ENCODE measurements at places on chromosomes 3 and 15.
A peak's percentile ranks its signal among the peaks of the same experiment; 100 is the strongest.

DNA sequence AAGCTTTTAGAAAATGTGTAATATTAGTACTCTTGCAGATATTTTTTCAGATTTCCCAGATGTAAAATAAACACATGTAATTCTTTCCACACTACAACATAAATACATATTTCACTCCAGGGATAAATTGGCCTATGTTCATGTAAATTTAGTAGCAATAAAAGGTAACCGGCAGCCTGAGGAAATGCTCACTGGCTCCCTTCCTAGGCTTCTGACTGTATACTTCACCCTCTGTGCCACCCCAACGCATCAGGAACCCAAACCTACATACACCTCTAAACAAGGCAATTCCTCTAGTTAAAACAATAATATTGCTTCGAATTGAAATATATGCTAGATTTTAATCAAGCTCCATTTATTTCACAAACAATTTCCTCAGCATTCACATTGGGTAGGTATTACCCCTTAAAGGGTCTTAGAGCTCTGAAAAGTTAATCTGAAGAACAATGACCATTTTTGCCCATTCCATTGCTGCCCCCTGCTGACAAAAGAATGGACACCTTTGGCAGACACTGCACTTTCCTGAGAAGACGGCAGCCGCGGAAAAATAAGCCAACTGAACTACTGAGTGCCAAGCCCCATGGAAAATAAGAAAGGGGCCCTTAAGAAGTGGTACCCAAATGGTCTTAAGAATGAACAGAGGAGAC is 212.5 kb downstream of the OSBPL10 start:
- DNase-seq: peak; percentile 36

DNA sequence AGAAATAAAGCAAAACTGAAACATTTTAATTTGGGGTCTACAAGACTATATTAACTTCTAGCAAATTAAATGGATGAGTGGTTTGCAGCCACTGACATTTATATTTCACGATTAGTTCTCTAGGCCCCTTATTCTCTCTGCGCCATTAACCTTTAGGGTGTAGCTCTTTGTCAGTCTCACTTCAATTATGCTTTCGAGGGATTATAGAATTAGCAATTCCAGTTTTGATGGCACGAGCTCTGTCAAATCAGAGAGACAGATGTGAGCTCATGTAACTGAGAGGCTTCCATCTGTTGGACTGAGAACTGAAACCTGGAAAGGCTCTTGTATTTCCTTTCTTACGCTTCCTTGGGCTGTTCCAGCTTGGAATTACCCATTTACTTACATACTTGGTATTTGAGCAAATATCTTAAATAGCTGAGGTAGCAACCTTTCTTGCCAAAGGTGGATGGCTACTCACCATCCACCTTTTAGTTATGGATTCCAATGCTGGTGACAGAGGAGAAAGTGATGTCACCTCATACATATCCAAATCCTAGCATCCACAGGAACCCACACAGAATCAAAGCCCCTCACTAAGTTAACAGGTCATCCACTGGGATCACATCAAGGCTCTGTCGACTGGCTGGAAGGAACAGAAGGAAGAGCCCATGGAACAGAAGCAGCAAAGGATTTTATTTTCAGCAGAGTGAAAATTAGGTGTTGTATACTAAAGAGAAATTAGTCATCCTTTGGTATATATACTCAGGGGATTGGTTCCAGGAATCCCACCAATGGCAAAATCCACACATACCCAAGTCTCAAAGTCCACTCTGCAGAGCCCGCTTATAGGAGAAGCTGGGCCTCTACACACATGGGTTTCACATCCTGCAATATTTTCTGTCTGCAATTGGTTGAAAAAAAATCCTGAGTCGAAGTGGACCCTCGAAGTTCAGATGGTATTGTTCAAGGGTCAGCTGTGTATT is 20.8 kb downstream of the VGLL4 start:
- DNase-seq: no peak

GRCh38 chr15:53251996-53252395 is 461.9 kb upstream of the ONECUT1 start:
- no peak for DNase-seq

DNA sequence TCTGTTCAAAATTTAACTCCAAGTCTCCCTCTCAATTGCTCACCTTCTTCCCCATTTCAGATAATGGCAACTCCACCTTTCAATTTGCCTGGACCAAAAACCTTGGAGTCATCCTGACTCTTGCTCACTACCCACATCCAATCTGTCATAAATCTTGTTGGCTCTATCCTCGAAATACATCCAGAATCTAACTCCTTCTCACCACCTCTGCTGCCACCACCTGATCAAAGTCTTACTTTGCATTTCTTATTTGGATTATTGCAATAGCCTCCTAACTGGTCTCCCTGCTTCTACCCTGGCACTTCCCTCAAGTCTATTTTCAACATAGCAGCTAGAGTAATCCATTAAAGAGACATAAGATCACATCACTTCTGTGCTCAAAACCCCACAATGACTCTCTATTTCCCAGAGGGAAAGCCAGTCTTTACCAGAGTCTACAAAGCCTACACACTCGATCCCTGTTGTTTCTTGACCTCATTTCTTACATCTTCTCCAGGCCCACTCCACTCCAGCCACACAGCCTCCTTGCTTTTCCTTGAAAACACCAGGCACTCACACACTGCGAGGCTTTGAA is 86.6 kb downstream of the GPR156 start:
- no peak for DNase-seq

GRCh38 chr3:31297726-31298298 is 234.9 kb upstream of the STT3B start:
- no peak for DNase-seq

DNA sequence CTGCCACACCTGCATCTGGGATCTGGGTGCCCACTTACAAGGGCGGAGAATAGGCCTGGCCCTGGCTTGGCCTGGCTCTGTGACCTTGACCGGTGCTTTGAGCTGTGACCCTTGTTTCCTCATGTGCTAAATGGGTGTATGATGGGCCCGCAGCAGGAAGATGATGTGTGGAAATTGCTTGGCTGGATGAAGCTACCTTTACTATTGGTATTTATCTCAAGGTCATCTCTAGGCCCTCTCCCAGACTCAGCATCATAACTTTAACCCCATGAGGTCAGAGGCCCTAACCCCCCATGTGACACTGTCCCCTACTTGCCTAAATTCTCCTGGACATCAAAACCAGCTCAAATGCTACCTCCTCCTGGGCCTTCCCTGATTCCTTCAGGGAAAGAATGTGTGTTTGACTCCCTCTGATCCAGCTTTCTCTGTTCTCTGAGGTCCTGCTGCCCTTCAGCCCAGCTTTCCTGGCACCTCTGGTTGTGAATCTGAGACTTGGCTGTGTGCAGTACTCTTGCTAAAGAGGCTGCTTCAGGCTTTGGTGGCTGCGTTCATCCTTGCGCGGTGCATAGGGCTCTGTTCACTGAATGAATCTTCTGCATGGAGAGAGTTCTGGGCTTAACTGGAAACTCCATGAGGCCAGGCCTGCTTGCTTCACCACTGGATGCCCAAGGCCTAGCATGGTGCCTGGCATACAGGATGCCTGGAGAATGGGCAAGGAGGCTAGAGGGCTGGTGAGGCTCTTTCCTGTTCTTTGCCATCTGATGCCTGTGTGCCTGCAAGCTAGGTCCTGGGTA is 25.2 kb upstream of the SLC6A6 start:
- DNase-seq: no peak

DNA sequence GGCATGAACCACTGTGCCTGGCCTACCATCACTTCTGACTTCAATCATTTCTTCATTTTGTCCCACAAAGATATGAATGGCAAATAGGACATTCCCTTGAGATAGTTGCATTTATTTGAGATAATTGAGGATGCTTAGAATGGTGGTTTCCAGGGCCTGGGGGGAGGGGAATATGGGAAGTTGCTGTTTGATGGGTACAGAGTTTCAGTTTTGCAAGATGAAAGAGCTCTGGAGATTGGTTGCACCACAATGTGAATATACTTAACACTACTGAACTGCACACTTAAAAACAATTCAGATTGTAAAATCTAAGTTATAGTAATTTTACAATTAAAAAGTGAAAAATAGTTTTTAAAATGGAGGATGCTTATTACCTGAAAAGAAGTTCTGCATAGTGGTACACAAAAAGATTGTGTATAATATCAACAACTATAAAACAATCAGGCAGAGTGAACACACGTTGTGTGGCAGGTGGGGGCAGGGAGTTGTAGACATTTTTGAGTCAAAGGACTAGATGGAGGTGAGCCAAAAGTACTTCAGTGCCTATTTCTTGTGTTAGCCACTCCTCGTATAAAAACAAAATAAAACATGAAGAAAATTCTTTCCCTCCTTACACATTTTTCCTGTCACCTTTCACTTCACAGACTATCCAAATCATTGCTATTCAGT is 18.5 kb upstream of the RIOX2 start:
- DNase-seq: no peak

- DNase-seq: no peak
Observed at GRCh38 chr3:194181612-194182529, 45.9 kb downstream of the HES1 start.

DNA sequence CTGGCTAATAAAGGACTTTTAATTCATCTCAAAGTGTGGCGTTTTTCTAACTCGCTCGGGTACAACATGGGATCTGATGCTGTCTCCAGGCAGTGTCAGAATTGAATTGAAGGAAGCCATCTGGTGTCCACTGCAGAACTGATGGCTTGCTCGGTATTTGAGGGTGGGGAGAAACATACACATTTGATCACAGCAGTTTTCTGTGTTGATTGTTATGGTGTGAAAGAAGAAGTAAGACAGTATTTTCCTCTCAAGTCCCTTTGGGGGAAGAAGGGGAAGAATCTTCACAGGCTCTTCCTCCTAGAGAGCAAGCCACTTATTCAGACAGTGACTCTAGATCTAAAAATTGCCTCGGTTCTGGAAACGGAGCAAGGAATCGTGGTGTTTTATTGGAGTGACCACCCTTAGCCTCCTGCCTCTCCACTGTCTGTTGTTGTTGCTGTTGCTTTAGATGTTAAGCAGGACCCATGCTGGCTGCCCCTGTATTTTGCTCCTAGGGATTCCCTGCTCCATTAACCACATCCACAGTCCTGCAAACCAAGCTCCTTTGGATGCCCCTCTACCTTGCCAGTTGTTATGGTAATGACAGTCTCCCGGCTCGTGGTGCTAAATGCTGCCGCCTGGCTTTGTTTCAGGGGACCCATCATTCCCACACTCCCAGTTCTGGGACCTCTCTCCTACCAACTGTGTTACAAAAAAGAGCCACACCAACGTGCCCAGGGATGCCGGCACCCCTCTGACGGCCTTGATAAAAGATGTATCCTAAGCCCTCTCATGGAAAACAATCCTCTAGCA is 15.3 kb upstream of the MCCC1 start:
- DNase-seq: no peak

GRCh38 chr3:87462228-87462627 is 185.8 kb upstream of the POU1F1 start:
- no peak for DNase-seq

GRCh38 chr3:100316641-100317069 is 17.9 kb upstream of the NIT2 start:
- peak; percentile 34 for DNase-seq

DNA sequence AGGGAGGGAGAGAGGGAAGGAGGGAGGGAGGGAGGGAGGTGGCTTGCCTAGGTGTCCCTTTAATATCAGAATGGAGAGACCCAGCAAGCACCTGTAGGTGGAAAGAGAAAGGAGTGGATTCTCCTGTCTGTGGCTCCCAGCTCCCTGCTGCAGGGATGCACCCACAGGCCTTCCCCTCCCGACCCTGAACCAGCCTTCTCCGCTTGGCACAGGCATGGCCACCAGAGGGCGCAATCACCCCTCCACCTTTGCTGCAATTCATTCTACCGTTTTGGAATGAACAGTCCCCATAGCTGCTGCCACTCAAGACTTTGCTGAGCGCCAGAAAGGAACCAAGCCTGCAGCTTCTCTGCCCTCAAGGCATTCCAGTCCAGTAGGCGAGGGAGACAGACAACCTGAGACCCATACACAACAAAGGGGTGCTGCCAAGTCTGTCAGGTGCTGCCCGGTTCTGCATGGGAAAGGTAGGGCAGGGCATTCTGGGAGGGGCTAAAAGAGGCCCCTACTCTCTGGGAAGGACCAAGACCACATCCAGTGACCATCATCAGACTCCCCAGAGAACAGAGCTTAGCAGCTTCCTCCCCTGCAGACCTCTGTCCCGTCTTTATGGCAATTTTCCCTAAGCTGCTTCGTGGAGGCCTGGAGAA is 4.9 kb downstream of the TLR9 start:
- no peak for DNase-seq

GRCh38 chr3:178385280-178385952 is 150.8 kb upstream of the KCNMB2 start:
- DNase-seq: peak; percentile 32

GRCh38 chr3:82130046-82130445 is 368.6 kb upstream of the GBE1 start:
- no peak for DNase-seq

DNA sequence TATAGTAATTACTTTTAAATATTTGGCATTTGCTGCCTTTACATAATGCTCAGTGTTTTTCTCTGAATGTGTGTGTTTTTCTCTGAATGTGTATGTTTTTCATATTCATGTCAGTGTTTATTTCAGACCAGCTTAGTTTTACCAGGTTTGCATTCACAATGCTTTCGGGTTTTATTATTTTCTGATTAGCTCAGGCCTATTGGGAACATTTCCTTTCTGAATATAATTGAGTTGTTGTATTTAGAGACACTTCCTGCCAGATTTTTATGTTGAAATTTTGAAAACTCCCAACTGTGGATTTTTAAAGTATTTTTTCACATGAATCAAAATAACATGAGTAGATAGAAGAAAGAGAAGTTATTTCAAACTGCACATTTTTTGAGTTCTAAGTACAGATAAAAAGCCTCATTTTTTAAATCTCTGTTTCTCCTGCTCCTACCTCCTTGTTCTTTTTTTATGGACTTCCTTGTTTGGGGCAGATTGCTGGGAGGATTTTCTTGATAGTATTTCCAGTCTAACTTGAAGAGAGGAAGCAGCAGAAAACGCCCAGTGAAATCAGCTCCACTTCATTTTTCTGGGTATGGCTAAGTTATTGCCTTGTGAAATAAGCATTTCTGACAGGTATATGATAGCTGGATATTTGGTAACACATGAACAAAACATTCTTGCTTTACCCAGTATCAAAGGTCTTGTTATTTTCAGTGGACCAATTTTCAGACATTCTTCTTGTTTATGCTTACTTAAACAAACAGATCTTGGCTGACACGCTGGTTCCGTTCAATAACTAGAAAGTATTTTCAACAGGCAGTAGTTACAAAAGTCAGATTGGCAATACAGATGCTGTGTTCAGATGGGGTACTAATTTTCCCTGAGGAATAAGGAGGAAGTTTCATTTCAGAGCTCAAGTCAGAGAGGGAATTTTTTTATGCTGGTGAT is 70.7 kb downstream of the RIOX2 start:
- DNase-seq: no peak

GRCh38 chr15:49315391-49315823 is 107.6 kb upstream of the FGF7 start:
- DNase-seq: no peak

- no peak for DNase-seq
Observed at GRCh38 chr3:14555835-14556234, 15.7 kb upstream of the GRIP2 start.

DNA sequence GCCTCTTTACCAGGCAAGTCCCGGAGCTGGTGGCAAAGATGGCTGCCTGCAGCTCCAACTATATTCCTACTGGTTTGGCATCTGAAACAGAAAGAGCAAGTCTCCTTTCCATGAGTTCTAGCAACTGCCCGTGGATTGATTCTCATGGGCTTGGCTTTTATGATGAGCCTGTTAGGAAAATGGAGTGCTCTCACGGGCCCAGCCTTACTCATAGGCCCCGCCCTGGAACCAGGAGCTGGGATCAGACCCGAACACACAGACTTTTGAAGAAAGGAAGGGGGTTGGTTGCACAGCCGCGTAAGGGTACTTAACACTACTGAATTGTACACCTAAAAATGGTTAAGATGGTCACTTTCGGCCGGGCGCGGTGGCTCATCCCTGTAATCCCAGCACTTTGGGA is 2.9 kb downstream of the NRROS start:
- DNase-seq: no peak
